ENCODE measurements at places on chromosomes 5 and 9.

GRCh38 chr5:113901718-113902117 is 388.2 kb downstream of the YTHDC2 start:
- DNase-seq = no peak

- DNase-seq = no peak
Measured at GRCh38 chr5:140141241-140141640, 15.5 kb downstream of the IGIP start.

GRCh38 chr9:27560457-27560856 is 12.8 kb downstream of the C9orf72 start:
- no peak for DNase-seq

DNA sequence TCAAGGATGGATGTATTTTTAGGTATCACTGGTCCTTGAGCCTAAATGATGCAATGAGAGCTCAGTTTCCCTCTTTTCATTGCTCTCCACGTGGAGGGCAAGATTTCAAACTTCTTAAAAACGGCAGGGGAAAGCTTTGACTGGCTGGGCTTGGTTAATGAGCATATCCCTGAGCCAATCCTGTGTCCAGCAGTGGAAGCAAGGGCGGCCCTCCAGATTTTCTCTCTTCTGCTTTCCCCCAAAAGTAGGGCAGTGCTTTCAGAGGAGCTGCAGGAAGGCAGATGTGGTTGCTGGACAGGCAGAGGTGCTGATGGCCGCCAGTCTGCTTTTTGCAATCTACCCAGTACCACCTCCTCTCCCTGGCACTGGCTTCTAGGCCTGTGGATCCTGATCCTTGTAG is 30.0 kb upstream of the TBC1D2 start:
- no peak for DNase-seq

DNA sequence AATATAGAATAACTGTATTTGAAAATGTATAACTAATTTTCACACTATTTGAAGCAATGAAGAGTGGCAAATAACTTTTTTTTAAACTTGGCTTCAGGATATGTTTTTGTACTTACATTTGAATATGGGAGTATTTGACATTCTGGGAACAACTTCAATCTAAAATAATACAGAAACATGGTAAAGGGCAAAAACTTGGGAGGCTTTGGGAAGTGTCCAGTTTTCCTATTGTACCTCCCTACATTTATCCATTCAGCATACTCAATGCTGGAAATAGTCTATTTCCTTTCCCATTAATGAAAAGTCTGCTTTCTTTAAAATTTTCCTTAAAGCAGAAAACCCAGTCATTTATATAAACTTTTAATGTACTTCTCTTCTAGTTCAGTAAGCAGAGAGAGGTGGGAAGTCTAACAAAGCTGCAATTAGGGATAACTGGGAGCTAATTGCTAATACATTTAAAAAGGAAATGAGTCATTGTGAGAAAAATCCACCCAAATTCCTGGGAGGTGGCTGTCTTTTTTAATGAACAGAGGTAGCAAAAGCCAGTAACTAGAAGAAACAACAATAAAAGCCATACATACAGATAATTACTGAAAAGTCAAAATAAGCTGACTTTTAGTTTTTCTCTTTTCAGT is 128.8 kb downstream of the FBN2 start:
- no peak for DNase-seq

DNA sequence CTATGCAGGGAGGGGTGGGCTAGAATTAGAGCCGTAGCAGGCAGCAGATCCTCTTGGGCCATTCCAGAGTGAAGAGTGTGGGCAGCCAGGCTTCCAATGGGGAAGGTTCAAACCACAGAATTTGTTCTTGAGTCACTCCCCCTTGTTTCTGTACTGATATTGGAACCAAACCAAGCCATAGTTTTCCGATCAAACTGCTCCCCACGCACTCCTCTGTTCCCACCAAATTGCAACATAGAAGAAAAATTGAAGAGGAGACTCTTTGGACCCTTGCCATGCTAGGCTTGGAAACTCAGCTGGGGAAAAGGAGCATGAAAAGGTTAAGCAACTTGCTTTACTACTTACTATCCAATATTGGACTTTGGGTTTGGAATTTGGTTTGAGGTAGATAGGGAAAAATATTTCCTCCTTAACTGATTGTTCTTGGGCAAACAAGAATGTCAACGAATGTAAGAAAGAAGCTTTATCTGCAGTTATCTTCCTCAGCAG is 165.8 kb upstream of the NR3C1 start:
- no peak for DNase-seq

DNA sequence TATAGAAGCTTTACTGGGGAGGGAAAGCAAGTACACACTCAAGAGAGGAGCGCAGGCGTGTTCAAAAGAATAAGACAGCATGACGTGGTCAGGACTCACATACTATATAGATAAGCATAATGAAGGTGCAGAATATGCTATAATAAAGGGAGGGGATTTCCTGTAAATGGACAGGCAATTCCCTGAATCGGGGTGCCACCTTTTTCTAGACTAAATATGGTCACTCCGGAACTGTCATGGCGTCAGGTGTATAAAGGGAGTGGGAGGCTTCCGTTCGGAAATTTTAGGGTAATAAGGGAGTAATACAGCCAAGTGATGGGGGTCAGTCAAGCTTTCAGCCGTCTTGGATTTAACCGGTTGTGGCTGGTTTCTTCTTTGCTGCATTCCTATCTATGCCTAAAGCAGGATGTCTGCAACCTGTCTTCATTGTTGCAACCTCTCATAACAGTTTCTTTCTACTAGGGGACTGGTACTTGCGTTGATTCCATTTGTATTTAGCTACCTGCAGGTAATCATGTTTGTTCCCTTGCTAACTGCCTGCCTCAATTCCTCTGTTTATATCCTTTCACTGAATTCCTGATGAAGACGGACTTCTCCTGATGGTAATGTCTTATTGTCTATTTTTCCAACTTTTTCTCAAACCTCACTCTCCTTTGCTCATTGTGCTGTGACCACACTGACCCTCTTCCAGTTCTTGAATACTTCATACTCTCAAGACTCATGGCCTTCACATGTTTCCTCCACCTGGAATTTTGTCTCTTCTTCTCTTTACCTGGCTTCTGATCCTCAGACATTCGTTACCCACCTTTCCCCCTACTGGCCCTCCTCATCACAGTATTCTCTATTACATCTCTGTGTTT is 48.9 kb downstream of the PRR16 start:
- DNase-seq = no peak

DNA sequence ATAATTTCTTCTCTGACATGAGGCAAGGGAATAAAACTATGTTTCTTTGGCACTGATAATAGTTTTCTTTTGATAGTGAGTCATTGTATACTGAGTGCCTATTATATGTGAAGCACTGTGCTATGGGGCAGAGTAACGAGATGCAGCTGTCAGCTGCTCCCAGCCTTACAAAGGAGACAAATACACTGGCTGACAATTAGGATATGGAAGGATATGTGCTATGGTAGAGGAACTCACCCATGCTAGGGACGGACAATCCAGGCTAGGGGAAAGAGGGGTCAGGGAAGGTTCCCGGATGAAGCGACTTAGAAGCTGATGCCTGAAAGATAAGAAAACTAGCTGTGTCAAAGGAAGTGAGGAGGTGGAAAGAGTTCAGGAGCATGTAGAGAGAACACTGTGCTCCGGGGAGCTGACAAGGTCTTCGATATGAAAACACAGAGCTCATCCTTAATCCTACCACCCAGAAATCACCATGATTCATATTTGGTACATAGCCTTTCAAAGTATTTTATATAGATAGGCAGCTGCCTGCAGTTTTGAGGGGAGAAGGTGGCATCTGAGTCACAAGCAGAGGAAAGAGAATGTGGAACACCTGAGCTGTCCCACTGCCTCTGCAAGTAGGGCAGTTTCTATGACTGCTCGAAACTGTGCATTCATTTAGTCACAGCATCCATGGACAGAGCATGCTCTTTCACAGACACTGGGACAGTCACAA is 12.1 kb downstream of the BSPRY start:
- no peak for DNase-seq

- no peak for DNase-seq
Measured at GRCh38 chr9:107042606-107043005, 179.6 kb downstream of the ZNF462 start.

DNA sequence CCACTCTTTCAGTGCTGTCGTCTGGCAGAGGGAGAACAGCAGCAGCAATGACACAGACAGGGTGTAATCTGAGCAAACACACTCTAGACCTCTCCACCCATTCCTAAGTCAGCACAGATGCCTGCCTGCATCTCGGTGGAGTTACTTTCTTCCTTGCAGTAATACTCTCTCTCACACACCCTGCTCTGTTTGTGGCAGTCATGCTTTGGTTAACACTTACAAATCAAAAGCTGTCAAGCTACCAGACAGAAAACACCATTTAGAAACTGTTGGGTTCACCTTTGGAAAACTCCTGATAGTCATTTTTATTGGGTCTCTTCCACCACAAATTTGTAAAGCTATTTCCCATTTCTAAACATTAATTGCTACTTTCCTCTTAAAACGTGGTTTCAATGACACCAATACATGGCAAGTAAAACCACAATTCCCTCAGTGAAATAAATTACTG is 27.3 kb downstream of the LHFPL2 start:
- DNase-seq = no peak

DNA sequence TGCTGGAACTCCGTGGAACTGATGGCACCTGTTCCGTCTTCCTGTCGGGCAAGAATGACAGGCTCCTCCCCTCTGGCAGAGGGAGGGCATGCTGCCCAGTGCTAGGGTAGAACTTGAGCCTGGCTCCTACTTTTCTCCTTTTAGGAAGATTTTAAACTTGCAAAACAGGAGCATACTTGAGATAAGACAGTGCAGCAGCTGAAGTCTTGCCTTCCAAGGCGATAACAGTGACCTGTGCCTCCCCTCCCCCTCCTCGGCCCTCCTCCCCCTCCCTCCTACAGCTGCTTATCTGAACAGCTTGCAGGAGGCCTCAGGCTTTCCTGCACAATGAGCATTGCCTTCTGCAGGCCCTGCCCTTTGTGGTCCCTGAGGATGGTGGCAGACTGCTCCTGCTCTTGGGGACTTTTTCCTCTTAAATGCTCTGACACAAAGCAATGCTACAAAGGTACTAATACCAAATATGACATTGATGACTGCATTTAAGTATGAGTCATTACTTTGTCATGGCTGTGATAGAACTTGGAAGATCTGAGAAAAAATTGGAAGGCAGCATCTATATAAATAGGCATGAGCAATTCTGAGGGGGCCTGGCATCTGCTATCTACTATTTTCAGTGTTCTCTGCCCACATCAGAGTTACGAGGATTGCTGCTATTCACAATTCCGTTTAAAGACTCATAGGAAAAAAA is 2.0 kb downstream of the GADD45G start:
- no peak for DNase-seq
